ENCODE measurements at places on chromosomes 16 and 17.
A peak's percentile ranks its signal among the peaks of the same experiment; 100 is the strongest.

GRCh38 chr17:27985306-27985705 is 57.2 kb upstream of the NLK start:
- no peak for DNase-seq

- no peak for DNase-seq
Observed at GRCh38 chr16:14132696-14133048, 61.6 kb downstream of the MRTFB start.

DNA sequence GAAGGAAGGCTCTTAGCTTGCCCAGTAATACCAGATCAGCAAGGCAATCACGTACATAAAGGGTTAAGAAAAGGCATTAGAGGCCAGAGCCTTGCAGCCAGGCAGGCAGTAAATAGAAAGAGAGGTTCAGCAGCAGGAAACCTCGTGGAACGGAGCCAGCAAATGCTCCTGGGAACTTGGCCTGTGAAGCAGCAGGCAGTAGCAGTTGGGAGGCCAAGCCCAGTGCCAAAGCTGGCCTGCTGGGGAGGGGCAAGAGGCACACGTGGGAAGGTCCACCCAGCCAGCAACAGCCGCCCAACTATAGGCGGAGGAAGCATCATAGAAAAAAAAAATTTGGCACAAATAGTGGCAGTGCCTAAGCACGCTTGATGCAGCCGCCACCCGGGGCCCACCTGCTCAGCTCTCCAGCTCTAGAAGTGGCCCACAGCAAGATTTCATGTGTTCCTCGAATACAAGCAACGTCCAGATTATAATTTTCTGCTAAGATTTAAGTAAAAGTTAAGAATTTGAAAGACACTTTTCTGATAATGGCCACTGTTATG is 2339.5 kb downstream of the TP53TG3F start:
- DNase-seq: no peak

DNA sequence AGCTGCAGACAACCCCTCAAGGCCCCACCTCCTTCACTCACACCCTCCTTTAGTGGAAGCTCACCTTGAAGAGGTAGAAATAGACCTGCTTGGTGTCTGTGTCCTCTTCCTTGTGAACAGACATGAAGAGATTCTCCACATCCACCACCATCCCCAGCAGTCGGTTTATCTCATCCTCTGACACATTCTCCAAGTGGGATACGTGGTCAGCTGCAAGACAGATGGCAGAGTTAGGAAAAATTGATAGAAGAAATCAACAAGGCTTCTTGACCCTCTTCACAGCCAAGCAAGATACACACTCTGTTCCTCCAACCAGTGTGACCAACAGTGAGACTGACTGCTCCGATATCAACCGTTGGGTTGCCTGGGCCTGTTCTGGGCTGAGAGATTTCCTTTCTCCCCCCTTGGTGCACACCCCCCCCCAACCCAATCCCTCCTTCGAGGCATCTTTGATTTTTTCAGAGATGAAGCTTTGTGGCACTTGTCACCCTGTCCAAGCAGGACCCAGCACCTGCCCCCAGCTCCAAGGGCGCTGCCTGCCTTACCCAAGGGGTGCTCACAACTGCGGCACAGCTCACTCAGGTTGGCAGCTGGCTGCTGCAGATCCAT is 902 bp downstream of the KAT2A start:
- no peak for DNase-seq

DNA sequence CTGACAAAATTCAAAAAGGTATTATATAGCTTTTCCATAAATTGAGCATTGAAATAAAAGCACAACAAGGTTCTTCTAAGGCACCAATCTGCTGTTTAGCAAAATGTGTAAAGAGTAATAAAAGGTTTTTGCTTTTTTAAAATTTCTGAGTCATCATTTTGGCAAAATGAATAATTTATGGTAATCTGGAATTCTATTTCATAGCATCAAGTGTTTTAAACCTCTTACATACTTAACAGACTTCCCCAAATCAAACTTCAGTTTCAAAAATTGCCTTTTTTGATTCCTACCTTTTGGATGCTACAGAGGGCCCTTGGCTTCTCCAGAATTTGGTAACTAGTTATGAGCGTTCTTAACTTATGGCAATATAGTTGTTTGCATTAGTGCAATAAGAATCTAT is 154.0 kb upstream of the ELAC2 start:
- DNase-seq: no peak

GRCh38 chr16:57540387-57540786 is 2.1 kb upstream of the ADGRG5 start:
- DNase-seq: no peak

DNA sequence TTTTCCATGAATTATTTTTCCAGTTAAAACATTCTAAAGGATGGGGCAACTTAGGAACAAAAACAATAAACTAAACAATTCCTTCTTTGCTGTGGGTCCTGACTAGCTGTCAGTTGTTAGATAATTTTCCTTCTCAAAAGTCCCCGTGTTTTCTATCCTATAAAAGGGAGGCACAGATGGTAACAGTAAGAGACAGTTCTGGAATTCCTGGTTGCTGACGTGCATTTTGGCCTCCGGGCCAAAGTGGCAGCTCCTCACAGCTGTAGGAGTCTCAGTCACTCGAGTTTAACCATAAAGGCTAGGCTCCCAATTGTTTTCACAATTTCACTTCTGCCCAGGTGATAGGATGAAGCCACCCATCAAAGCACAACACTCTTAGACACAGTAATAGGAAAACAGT is 77.0 kb upstream of the ZNF423 start:
- DNase-seq: no peak

GRCh38 chr16:82605863-82606620 is 20.7 kb upstream of the CDH13 start:
- DNase-seq: no peak

GRCh38 chr17:43637563-43638323 is 24.0 kb downstream of the MEOX1 start:
- DNase-seq: no peak

DNA sequence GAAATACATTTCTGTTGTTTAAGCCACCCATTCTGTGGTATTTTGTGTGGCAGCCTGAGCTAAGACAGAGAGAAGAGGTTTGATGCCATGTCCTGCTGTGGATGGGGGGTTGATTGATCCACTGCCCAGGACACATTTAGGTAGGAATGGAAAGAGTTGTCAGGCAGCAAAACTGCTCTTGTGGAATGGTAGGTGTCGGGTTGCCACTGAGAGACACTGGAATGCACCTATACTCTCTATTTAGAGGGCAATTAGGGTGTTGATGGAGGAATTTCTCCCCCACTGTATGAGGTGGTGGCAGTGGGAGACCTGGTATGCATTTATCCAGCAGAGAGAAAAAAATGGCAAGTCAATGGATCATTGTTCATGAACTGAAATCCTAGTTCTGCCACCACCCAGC is 30.9 kb downstream of the CBLN1 start:
- no peak for DNase-seq

GRCh38 chr16:65697065-65697464 is 575.2 kb upstream of the CDH11 start:
- DNase-seq: no peak

DNA sequence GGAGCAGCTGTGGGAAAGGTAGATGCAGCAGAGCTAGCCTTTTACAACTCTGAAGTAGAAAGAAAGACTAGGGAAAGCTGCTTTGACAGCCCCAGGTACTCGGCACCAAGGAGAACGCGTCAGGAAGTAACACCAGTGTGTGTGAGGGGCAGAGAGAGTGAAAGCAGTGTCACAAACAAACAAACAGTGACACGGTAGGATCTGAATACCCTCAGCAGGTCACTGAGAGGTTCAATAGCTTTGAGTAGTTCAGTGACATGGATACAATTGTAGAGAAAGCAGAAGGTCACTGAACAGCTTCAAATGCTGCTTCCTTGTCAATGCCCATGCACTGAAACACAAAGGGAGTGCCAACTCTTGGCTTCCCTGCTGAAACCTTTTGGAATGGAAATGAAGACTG is 150.3 kb upstream of the C17orf78 start:
- no peak for DNase-seq

- no peak for DNase-seq
Observed at GRCh38 chr17:4369557-4370230, 3.2 kb upstream of the UBE2G1 start.

- DNase-seq: no peak
Observed at GRCh38 chr16:54750249-54750648, 180.4 kb upstream of the IRX5 start.

DNA sequence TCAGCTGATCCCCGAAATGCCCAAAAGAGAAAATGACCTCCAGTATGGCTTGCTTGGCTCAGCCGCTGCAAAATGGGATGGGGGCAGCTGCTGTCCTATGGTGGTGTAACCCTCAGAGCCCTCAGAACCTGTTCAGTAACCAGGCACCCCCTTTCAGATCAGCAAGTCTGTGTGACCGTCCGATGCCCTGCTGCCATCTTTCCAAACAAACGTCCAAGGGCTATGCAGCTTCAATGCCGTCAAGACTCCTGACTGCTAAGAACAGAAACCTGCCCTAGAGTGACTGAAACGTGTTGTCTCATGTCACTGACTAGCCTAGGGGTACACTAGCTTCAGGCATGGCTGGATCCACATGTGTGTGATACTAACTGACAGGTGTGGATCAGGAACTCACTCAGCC is 70.4 kb downstream of the GNAO1 start:
- DNase-seq: no peak

DNA sequence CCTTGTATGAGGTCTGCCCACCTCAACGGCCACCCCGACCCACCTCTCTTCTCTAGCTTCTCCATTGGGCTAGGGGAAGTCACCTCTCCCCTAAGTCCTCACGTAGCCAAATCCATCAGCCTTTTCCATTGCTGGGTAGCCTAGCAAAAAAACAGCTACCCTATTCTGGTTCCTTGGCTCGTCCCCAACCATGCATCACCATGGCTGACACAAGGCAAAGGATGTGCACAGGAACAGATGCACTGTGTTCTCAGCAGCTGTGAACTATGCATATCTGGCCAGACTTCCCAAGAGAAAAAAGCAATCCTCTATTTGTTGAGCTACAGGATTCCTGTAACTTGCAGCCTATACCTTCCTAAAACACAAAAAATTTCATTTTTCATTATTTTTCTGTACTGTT is 22.0 kb upstream of the FLCN start:
- DNase-seq: no peak

DNA sequence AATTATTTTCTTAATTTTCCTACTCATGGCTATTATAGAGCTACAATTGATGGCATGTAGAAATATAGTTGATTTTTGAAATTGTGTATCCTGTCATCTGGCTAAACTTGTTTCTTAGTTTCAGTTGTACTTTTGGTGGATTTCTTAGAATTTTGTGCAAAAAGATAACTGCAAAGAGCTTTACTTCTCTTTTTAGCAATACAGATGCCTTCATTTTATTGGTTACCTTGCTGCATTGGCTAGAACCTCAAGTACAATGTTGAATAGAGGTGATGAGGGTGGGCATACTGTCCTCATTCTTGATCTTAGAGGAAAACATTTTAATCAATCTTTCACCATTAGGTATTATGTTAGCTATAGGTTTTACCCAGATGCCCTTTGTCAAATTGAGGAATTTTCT is 67.9 kb downstream of the METRNL start:
- no peak for DNase-seq

- no peak for DNase-seq
Observed at GRCh38 chr16:11203111-11203623, 52.8 kb downstream of the SOCS1 start.

GRCh38 chr16:50838165-50838564 is 96.3 kb downstream of the CYLD start:
- no peak for DNase-seq

- DNase-seq: no peak
Observed at GRCh38 chr17:72387487-72387886, 266.7 kb downstream of the SOX9 start.

- no peak for DNase-seq
Observed at GRCh38 chr16:4351880-4352279, 759 bp upstream of the PAM16 start.

DNA sequence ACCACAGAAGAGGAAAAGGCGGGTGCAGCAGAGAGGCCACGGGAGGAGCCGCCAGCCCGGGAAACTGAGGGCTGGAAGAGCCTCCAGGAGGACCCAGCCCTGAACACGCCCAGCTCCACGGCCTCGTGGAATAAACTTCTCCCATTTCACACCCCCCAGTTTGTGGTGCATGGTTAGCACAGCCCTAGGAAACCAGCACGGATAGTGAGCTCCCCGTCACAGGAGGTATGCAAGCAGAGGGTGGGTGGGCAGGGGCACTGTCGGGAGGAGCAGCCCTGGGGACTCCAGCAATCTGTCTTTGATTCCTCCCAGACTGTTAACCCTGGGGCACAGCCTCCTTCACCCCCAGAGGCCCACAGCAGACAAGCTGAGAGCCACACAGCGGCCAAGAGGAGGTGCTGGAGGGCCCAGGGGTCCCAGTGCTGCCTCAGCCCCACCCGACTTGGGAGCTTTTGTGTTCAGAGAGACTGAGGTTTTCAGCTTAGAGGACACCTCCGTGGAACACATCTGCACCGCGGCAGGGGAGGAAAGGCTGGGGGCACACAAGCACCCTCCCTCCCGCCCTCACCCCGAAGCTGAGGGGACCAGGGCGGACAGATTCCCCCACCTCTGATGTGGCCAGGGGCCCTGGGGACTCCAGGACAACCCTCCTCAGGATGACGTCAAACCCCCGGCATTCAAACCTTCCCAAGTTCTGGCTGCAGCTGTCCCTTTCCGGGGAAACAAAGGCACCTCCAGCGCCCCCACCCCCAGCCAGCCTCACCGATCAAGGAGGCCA is 1.7 kb upstream of the IL17C start:
- no peak for DNase-seq

DNA sequence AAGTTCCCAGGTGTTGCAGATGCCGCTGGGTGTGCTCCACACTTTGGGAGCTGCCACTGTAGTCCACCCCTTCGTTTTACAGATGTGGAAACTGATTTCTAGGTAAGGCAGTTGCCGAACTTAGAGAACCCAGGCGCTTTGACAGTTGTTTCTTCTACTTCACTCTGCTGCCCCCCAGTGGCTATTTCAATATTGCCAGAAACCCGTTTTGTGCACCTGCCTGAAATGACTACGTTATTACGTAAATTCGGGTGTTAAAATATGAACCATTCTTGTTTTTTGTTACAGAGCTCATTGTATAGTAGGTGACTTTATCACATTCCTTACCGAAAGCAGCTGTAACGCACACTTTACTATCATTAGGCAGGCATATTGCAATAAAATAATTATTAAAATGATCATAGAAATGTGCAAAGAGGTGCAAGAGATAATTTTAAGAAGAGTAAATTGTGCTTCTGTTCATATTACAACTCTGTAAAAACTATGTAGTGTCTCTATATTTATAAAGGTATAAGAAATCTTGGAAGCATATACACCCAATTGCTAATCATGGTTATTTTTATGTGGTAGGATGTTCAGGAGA is 44.9 kb downstream of the OTOA start:
- DNase-seq: peak; percentile 64

DNA sequence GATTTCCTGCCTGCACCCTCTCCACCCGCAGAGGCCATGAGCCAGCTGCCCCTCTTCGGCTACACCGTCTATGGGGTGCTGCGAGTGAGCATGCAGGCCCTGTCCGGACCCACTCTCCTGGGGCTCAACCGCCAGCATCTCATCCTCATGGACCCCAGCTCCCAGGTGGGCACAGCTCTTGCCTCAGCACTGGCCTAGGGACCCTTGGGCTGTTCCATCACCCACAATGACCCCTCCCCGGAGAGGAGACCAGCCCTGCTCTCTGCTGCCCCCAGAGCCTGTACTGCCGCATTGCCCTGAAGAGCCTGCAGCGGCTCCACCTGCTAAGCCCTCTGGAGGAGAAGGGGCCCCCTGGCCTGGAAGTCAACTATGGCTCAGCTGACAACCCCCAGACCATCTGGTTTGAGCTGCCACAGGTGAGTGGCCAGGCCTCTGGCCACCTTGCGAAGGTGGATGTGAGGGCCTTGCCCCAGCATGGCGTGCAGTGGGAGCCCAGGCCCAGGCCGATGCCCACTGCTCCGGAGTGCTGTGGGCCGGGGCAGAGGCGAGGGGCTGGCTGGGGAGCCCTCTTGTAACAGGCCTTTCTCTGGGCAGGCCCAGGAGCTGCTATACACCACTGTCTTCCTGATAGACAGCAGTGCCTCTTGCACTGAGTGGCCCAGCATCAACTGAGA is 7.3 kb upstream of the SMIM5 start:
- no peak for DNase-seq

Data from activated T-helper 1 cell treated with Interleukin-2 at 50 U/mL for 16 hours (primary cell).